ENCODE measurements at places on chromosomes 7 and 10. TPM values are rescaled to one million over a fixed set of nuclear protein-coding genes. Genes with fewer than 3 reads are reported as not detected.

The SORCS1 gene
- not detected for total RNA-seq

The TMEM236 gene
- total RNA-seq = 0.06 TPM

GRCh38 chr7:33649476-33650441 lies 255.6 kb upstream of the BMPER start:
- no peak for DNase-seq

The CD36 gene
- total RNA-seq = not detected

The UCMA gene
- total RNA-seq = not detected

DNA sequence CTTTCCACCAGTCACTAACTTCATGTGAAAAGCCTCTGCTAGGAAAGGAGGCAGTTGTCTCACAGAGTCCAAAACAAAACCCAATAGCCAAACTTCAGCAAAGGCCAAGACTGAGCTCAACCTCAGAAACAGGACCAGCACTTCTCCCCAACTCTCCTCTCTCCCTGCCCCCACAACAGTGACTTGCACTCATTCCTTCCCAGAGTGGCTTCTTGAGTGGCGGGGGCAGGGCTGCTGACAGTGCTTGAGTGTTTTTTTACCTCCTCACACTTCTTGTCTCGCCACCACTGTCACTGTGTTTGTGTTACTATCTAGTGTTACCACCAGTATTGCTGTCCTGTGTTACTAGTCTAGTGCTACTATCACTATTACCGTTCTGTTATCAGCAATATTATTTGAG lies 206.8 kb downstream of the KLF6 start:
- no peak for DNase-seq

GRCh38 chr10:12423896-12424295 lies 74.5 kb downstream of the CAMK1D start:
- DNase-seq = no peak

The CEP55 gene
- 98.9 TPM for total RNA-seq

The KLF14 gene
- total RNA-seq = 0.86 TPM

The CYP2C19 gene
- not detected for total RNA-seq

The C10orf90 gene
- not detected for total RNA-seq

- no peak for DNase-seq
Observed at GRCh38 chr10:71357792-71358265, 38.8 kb downstream of the SLC29A3 start.

GRCh38 chr10:128130051-128130450 lies 3.8 kb upstream of the MKI67 start:
- no peak for DNase-seq

The PKD2L1 gene
- not detected for total RNA-seq

The MKI67 gene
- total RNA-seq = 32.2 TPM

GRCh38 chr7:78129865-78130264 lies 331.3 kb downstream of the PHTF2 start:
- no peak for DNase-seq

DNA sequence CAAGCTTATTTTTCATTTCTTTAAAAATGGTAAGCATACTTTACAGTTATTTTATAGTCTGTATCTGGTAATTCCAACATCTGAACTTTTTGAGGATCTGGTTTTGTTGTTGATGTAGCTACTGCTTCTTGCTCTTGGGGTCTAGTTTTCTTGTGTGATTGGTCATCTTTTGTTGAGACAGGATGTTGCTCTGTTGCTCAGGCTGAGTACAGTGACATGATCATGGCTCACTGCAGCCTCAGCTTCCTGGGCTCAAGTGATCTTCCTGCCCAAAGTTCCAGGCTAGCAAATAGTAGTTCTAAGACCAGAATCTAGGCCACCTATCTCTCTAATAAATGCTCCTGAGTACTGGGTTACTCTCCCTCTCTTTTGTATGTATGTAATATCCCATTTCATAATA lies 75.7 kb downstream of the NRCAM start:
- peak; percentile 28 for DNase-seq
